HCT116 (cell line): ENCODE measurements at places on chromosomes 5 and 9.

GRCh38 chr5:96336351-96336985 is 96.6 kb downstream of the PCSK1 start:
- H3K27me3 ChIP-seq = no peaks in the 10 kb centered on the region
- H3K27ac ChIP-seq = no peak overlapping the region
- no peaks in the 10 kb centered on the region for H3K36me3 ChIP-seq
- DNase-seq = peak; percentile 71
- no peaks in the 10 kb centered on the region for H3K4me1 ChIP-seq

DNA sequence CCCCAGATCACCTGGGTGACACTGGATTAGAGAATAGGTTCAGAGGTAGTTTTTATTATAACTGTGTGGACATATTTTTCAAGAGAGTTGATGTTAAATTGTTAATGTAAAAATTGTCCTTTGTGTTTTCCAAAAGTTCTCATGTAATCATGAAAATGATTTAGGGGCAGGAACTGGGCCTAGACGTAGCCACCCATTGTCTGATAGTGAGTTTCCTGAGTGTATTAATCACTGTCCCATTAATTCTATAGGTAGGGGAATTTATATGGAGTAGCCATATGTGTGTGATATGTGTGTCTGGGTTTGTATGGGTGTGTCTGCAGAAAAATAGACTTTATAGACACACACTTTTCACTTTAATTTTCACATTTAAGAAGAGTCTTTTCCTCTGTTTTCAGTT is 144.6 kb upstream of the RAI14 start:
- no peak for DNase-seq
- H3K27me3 ChIP-seq = no peaks in the 10 kb centered on the region
- no peak overlapping the region for H3K27ac ChIP-seq
- no peak overlapping the region for H3K4me3 ChIP-seq

- no peak overlapping the region for H3K4me3 ChIP-seq
- H3K27ac ChIP-seq = no peak overlapping the region
- DNase-seq = peak; percentile 24
- H3K4me1 ChIP-seq = no peaks in the 10 kb centered on the region
- peaks cover 53% of the 10 kb centered on the region; the same call in 1 of the 2 replicates for H3K27me3 ChIP-seq
- H3K36me3 ChIP-seq = no peaks in the 10 kb centered on the region
Observed at GRCh38 chr5:158174918-158175851, 316.2 kb upstream of the CLINT1 start.

GRCh38 chr5:160500786-160501779 is 79.4 kb downstream of the PTTG1 start:
- H3K36me3 ChIP-seq = no peaks in the 10 kb centered on the region
- no peak for DNase-seq
- no peak overlapping the region for H3K27ac ChIP-seq

- no peaks in the 10 kb centered on the region for H3K4me1 ChIP-seq
- H3K27ac ChIP-seq = no peak overlapping the region
- no peak overlapping the region for H3K4me3 ChIP-seq
- no peaks in the 10 kb centered on the region for H3K36me3 ChIP-seq
Observed at GRCh38 chr5:9661316-9662015, 31.3 kb upstream of the TAS2R1 start.

DNA sequence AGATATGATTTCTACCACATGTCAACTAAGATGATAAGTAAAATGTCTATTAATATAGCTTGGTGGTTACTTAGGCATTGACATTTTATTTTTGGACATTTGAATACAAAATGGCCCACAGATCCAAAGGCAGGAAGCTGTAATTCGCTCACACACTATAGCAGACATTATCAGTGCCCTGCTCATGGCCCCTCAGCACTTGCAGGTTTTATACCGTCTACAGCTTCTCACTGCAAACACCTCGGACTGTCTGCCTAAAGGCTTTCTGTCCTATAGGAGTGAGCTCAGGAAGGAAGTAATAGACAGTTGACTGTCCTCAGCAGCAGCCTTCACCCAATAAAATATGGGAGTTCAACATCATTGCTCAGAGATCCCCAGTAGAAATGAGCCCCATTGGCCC is 140.8 kb upstream of the RASA1 start:
- H3K36me3 ChIP-seq = no peaks in the 10 kb centered on the region
- DNase-seq = no peak
- H3K4me3 ChIP-seq = no peak overlapping the region
- no peak overlapping the region for H3K27ac ChIP-seq
- peaks cover 16% of the 10 kb centered on the region for H3K4me1 ChIP-seq

DNA sequence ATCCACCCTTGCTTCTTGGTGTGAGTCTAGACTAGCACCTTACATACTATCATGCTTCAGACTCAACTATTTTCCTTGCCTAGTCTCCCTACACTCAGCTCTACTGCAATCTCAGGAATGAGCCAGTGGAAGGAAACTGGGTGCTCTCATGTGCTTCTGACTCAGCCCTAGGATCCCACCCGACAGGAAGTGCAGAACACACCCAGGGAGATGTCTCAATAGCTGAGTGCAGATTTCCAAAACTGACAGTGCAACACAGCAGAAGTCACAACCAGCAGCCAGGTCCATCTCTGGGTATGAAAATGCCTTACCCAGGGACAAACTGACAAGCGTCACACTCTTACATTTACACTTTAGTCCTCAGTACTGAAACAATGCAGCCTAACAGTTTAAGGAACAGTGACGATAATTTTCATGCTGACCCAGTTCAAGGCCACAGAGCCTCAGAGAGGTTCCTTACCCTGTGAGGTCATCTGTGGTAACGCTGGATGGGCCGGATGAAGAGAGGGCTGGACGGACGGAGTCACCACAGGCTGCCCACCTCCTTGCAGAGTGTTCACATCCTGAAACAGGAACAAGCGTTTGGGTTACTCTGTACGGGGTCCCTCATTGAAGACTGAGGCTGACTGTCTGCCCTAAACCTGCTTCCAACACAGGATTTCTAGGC is 33.0 kb downstream of the FKBP15 start:
- H3K4me3 ChIP-seq = no peak overlapping the region
- DNase-seq = peak; percentile 6
- H3K36me3 ChIP-seq = peaks cover 14% of the 10 kb centered on the region; the same call in 1 of the 2 replicates
- no peaks in the 10 kb centered on the region for H3K4me1 ChIP-seq
- no peaks in the 10 kb centered on the region for H3K27me3 ChIP-seq

DNA sequence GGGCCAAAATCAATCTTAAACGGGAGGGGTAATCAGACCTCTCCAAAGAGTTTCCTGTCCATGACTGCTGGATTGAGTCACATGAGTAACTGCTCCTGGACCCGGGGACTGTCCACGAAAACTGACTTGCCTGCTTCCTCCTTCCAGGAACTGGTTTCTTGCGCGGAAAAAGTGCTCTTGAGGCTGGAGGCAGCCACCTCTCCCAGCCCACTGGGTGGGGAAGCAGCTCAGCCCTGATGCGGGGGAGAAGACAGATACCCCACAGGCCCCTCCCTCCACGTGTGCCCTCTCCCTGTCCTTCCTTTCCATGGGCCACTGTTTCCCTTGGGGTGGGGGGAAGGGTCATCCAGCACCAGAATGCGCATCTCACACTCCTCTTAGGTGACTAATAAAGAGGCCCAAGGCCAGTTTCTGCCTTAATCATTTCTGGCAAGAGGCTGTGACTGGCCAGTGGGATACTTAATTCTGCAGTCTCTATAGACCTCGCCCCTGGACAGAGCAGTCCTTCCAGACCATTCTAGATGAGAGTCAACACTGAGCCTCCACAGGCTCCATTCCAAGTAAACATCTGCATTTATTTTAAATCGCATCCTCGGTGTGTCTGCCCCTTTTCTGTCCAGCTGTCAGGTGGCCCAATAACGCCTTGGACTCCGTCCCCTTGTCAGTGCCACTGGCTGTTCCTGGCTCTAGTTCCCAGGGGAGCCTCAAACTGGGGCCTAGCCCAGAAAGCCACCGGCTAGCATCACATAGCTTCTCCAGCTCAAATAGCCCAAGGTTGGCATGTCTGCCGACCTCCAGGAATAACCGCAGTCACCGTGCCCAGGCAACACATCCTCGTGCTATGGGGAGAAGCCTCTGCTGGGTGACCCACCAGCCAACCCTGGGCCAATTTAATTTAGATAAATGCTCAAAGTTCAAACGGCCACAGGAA is 12.0 kb downstream of the REXO4 start:
- DNase-seq = no peak
- peaks cover 33% of the 10 kb centered on the region; the same call in 1 of the 2 replicates for H3K36me3 ChIP-seq
- H3K27ac ChIP-seq = no peak overlapping the region
- H3K4me3 ChIP-seq = no peak overlapping the region

DNA sequence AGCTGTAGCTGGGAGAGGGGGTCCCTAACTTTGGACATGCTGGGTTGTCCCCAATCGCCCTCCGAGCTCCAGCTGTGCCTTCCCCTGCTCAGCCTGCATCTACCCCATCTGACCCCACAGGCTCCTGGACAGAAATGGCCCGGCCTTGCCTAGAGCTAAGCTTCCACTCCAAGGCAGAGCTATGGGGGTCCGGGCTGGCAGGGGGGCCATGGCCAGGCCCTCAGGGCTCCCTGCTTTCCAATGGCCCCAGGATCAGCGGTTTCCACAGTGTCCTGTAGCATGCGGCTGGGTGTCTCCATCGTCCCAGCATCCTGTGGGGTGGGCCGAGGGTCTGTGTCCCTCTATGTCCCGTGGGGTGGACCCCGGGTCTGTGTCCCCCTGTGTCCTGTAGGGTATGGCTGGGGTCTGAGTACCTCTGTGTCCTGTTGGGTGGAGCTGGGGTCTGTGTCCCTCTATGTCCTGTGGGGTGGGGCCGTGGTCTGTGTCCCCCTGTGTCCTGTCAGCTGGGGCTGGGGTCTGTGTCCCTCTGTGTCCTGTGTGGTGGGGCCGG is 130.6 kb downstream of the RXRA start:
- H3K36me3 ChIP-seq = no peaks in the 10 kb centered on the region
- H3K4me1 ChIP-seq = peaks cover 15% of the 10 kb centered on the region
- DNase-seq = no peak
- H3K27me3 ChIP-seq = no peaks in the 10 kb centered on the region

- DNase-seq = no peak
- no peaks in the 10 kb centered on the region for H3K27me3 ChIP-seq
- H3K4me1 ChIP-seq = no peaks in the 10 kb centered on the region
Observed at GRCh38 chr9:115775659-115776058, 377.9 kb upstream of the PAPPA start.

- no peak overlapping the region for H3K4me3 ChIP-seq
- no peaks in the 10 kb centered on the region for H3K27me3 ChIP-seq
- peaks cover 24% of the 10 kb centered on the region for H3K4me1 ChIP-seq
- DNase-seq = peak; percentile 39
Observed at GRCh38 chr9:133188006-133188842, 20.8 kb downstream of the OBP2B start.

- no peaks in the 10 kb centered on the region for H3K27me3 ChIP-seq
- peaks cover 66% of the 10 kb centered on the region for H3K4me1 ChIP-seq
- peak overlapping the region; percentile 40 for H3K4me3 ChIP-seq
- H3K27ac ChIP-seq = peak overlapping the region; percentile 68
- H3K36me3 ChIP-seq = no peaks in the 10 kb centered on the region
Observed at GRCh38 chr5:174532455-174533453, 191.6 kb upstream of the MSX2 start.

DNA sequence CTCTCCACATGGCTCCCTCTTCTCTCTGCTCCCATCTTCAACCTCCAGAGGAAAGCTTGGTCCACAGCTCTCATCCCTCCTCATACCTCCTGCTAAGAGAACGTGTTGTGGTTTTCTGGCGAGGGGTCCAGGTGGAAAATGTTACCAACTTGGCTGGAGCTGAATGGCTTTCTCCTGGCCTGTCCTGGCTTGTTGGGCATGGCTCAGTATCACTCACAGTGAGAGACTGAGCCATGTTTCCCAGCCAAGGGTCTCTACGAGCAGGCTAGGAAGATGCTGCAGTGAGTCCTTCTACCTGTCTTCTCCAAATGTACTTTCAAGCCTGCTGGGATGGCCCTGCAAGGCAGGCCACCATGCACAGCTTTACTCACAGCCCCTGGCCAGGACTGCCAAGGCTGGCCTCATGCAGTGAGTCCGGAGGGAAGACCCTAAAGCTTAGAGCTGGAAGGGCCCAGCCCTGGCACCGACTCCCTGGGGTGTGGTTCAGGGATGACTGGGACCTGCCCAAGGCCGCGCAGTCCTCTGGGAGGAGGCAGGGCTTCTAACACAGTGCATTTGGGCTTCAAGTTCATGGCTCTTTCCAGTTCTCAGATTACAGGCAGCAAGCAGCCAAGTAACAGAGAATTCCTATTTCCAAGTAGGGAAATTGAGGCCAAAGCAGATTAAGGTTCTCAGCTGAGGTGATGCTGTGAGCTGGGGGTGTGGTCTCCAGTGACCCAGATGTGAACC is 59.5 kb downstream of the COL27A1 start:
- no peaks in the 10 kb centered on the region; the same call in 1 of the 2 replicates for H3K4me1 ChIP-seq
- no peak for DNase-seq
- H3K4me3 ChIP-seq = no peak overlapping the region

GRCh38 chr5:82356808-82357671 is 78.9 kb upstream of the RPS23 start:
- peaks cover 85% of the 10 kb centered on the region for H3K4me1 ChIP-seq
- peak; percentile 98 for DNase-seq
- no peaks in the 10 kb centered on the region for H3K27me3 ChIP-seq
- H3K36me3 ChIP-seq = no peaks in the 10 kb centered on the region
- peak overlapping the region; percentile 65 for H3K27ac ChIP-seq
- peak overlapping the region; percentile 23 for H3K4me3 ChIP-seq

DNA sequence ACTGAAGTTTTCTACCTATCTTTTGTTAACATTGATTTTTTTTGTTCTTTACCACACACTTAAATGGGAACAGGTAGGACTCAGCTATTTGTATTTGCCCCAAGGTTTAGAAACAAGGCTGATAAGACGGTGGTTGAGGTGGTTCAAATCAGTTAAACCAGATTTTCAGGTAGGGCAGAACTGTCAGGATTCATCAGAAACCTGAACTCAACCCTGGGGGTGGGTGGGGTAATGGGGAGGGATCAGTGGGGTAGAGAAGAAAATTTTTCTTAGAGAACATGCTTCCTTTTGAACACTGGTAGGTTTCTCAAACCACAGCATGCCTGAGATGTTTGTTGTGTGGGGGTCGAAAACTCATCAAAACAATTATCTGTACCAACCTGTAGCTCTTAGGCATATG is 113.0 kb downstream of the BASP1 start:
- H3K4me1 ChIP-seq = no peaks in the 10 kb centered on the region
- no peaks in the 10 kb centered on the region for H3K36me3 ChIP-seq

- no peak overlapping the region for H3K27ac ChIP-seq
- H3K36me3 ChIP-seq = no peaks in the 10 kb centered on the region
- H3K27me3 ChIP-seq = no peaks in the 10 kb centered on the region
- no peaks in the 10 kb centered on the region for H3K4me1 ChIP-seq
- DNase-seq = no peak
- no peak overlapping the region for H3K4me3 ChIP-seq
Observed at GRCh38 chr5:63175850-63176249, 597.2 kb downstream of the LRRC70 start.

- H3K4me1 ChIP-seq = peaks cover 26% of the 10 kb centered on the region
- H3K27ac ChIP-seq = peak overlapping the region; percentile 88
- H3K27me3 ChIP-seq = no peaks in the 10 kb centered on the region
Observed at GRCh38 chr9:100352201-100352726, 478 bp downstream of the TEX10 start.

GRCh38 chr5:150562832-150563231 is 54.9 kb downstream of the NDST1 start:
- no peaks in the 10 kb centered on the region for H3K27me3 ChIP-seq
- H3K27ac ChIP-seq = no peak overlapping the region
- no peak overlapping the region for H3K4me3 ChIP-seq

DNA sequence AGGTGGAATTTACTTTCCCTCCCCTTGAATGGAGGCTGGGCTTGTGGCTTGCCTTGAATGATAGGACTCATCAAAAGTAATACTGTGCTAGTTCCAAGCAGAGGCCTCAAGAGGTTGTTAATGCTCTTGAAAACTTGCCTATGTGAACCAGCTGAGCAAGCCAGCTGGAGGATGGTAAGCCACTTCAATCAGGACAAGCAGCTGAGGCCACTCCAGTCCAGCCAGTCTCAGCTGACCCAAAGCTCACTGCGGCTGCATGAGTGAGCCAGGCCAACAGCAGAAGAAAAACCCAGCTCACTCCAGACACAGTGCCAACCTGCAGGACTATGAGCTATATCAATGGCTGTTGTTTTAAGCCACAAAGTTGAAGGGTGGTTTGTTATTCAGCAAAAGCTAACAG is 182.8 kb downstream of the MCTP1 start:
- DNase-seq = no peak
- no peak overlapping the region for H3K4me3 ChIP-seq
- no peaks in the 10 kb centered on the region for H3K36me3 ChIP-seq
